ENCODE measurements at places on chromosomes 7 and 10.

DNA sequence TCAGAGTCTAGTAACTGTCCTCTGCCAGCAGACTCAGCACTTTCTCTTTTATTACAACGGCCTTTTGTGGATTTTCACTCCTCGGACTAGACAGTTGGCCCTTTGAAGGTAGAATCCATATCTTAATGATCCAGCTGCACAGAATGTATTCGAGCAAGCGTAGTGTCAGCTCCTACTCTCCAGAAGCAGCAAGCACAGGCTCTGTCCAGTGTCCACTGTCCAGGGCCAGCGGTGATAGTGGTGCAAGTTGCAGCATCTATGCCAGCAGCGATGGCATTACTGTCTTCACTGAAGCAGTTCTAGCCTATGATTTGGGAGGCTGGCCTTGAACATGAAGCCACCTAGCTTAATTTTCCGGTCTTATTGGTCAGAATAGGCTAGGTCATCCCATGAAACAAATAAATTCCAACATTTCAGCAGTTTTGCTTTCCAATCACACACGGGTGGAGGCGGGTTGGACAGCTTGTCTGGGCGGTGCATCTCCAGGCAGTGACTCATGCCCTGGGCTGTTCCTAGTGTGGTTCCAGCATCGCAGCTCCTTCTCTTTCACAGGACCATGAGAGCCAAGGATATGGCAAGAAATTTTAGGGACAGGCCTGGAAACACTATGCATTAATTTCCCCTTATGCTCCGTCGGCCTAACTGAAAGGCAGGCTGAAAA lies 108.6 kb upstream of the KCNMA1 start:
- no peak for DNase-seq

DNA sequence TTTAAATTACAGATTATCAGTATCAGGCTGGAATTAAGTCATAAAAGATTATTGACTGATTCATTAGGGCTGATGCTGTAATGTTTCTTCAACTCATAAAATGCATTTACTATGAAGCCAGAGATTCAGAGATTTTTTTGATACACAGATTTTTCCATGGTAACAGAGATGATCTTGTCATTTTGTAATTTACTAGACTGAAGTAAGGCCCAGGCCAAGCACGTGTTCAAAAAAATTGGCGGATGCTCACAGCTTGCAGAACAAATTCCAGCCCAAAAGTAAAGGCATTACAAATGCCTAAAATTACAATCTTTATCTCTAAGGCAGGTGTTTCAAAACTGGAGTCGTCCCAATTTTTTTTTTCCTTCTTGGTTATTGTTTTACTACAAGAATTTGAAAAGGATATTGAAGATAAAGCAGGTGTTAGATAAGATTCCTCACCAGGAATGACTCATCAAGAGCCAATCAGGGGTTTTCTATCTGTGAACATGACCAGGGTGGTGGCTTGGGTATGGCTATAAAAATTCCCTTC lies 78.4 kb upstream of the MEOX2 start:
- no peak for DNase-seq

- no peak for DNase-seq
Measured at GRCh38 chr10:124339119-124340032, 79.3 kb downstream of the OAT start.

- no peak for DNase-seq
Measured at GRCh38 chr7:42389697-42390096, 152.7 kb upstream of the GLI3 start.

DNA sequence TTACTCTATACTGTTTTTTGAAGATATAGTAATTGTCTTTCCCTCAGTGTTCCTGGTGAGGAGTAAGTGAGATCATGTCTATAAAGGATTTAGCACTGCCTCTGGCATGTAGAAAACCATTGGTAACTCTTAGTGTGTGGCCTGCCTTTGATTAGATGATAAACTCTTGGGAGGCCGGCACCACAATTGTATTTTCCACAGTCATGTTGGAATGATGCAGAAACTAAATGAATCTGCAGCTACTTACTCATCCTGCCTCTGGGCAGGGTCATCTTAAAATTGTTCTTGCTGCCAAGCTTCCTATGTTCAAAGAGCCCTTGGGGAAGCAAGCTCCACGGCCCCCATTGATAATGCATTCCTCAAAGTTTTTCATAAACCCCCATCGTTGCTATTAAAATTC lies 204.6 kb downstream of the ANKRD7 start:
- no peak for DNase-seq

DNA sequence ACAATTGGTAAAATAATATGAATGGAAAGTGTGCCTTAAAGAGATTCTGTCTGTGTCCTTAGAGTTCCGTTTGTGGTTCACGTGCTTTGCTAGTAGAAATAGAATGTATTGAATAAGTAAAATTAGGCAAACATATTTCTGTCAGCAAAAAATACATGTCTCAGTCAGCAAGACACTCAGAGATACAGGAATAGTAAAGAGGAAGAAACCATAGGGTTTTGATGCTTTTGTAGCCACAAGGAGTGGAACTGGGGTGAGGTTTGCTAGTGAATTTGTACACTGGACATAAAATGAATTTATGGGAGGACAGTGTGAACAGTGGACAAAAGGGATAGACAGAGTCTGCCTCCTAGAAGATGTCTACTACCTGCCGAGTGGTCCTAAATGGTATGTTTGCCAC lies 289.2 kb upstream of the NRP1 start:
- no peak for DNase-seq
